GM23338 (cell line): ENCODE measurements at places on chromosomes 13 and 19. TPM values are rescaled to one million over a fixed set of nuclear protein-coding genes. Genes with fewer than 3 reads are reported as not detected.

Gene FCER2
- total RNA-seq = not detected in 2 replicates

GRCh38 chr13:70249332-70250064, 141.2 kb upstream of the KLHL1 start:
- peaks cover 8% of the 10 kb centered on the region; the same call in 1 of the 2 replicates for H3K4me1 ChIP-seq
- no peaks in the 10 kb centered on the region for H3K36me3 ChIP-seq
- no peak overlapping the region for H3K4me3 ChIP-seq
- H3K27me3 ChIP-seq = no peaks in the 10 kb centered on the region

DNA sequence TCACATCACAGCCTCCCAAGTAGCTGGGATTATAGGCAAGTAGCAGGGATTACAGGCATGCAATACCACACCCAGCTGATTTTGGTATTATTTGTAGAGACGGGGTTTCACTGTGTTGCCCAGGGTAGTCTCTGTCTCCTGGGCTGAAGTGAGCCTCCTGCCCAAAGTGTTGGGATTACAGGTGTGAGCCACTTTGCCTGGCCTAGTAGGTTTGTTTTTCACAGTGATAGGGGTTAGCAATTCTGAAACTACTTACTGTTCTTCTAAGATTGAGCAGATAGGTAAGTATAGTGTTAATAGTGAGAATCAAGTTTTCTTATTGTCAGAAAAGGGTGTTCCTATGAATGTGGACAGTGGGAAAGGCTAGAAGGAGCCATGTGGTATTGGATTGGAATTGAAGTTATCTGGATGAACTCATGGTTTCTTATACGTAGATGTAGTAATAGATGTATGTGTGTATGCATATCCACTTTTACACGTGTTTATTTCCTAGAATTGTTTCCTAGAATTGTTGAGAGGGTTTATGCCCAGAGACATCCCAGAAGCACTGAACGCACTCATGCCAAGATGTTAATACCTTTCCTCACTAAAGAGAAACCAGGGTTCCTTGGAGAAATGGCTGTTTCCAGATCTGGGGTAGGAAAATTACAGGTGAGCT, 49.1 kb downstream of the SAE1 start:
- H3K4me1 ChIP-seq = peaks cover 9% of the 10 kb centered on the region
- H3K27me3 ChIP-seq = no peaks in the 10 kb centered on the region
- H3K36me3 ChIP-seq = peaks cover 52% of the 10 kb centered on the region
- no peak for DNase-seq
- no peak overlapping the region for H3K4me3 ChIP-seq

Gene CEACAM1
- total RNA-seq = 0.78 and 3.0 TPM in 2 replicates

GRCh38 chr19:38046254-38047048, 139.4 kb downstream of the SIPA1L3 start:
- no peaks in the 10 kb centered on the region for H3K36me3 ChIP-seq
- no peak overlapping the region for H3K27ac ChIP-seq
- H3K27me3 ChIP-seq = no peaks in the 10 kb centered on the region
- no peak for DNase-seq

Gene NLRP4
- total RNA-seq = 0.19 TPM in 1 of 2 replicates, not detected in the other
